ENCODE measurements at places on chromosomes 7 and 10.

DNA sequence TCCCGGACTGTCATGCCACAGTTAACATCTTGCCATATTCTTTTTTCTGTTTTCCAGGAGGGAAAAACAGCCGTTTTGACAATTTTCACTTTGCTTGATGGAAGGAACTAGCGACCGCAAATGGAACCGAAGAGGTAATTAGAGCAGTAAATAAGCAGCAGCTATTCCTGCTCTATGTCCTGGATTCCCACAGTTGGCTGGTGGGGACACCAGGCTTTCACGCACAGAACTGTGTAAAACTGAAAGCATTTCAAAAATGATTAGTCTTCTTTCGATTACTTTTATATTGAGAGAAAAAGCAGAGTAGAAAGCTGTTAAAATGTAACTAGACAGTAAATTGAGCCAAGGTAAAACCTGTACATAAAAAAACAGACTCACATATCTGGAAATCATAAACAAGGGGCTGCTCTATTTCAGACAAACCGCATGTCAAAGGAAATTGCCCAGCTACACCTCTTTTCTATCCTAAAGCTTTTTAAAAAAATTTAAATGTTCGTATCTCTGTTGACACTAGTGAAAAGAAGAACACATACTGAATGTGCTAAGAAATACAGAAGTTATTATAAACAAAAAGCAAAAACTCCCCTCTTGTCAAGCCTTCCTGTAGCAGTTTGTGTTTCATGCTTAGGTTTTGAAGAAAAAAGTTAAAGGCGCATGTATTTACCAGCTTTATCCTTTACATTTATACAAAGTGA lies 93.4 kb downstream of the RNF216 start:
- no peak for DNase-seq

- no peak for DNase-seq
Measured at GRCh38 chr7:45582868-45583277, 8.7 kb downstream of the ADCY1 start.

- no peak for DNase-seq
Measured at GRCh38 chr7:61576-62360, 130.6 kb upstream of the FAM20C start.

- no peak for DNase-seq
Measured at GRCh38 chr7:68146983-68147382, 1150.3 kb downstream of the TYW1 start.

DNA sequence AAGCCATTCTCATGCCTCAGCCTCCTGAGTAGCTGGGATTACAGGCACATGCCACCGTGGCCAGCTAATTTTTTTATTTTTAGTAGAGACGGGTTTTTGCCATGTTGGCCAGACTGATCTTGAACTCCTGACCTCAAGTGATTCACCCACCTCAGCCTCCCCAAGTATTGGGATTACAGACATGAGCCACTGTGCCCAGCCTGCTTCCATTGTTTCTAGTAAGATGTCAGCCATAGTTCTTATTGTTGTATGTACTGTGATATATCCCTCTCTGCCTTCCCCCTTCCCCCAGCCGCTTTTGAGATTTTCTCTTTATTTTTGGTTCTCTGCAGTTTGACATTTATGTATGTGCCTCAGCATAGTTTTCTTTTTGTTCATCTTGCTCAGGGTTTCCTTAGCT lies 87.9 kb upstream of the KLF14 start:
- DNase-seq, result no peak

DNA sequence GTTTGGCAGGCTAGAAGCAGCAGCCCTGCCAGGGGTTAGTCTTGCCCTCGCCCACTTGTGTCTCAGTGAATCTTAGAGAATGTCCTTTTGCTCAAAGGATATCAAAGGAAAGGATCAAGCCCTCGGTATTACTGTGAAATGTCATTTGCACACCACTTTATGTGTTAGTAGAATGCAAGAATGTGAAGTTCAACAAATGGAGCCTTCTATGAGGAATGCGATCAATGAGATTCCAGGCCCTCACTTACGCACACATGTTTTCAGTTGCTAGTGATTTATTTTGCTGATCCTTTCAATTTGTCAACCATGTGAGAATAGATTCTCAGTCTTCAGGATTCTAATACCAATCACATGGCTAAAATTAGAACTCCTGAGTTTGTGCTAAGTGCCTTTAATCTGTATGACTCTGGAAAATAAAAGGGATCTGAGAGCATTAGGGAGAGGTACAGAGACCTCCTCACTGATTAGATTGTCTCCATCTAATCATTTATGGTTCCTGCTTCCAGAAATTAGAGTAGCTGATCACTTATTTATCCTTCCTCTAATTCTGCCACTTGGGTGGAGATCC lies 123.0 kb upstream of the SP4 start:
- no peak for DNase-seq

DNA sequence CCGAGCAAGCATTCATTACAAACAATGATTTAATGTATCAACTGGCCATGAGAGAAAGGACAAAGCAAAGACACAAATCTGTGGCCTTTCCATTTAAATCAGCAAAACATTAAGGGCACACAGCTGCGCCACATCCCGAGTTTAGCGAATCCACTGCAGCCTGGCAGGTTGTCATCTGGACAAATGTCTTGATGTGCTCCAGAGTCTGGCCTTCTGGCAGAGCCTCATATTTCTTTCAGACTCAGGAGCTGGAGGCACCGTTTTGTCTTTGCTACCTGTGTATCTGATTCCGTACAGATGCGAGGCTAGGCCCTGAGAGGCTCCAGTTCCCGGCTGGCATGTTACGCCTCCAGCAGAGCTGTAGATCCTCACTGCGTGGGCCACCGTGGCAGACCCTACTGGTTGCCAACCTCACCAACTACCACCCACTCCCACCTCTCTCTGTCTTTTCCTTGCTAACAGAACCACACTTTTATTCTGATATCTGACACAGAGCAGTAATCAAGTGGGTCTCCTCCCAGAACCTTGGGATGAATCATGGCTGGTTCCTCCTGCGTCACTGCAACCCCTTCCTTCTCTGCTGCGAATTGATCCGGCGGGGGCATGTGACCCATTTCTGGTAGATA lies 40.9 kb upstream of the EFCAB10 start:
- DNase-seq, result no peak

DNA sequence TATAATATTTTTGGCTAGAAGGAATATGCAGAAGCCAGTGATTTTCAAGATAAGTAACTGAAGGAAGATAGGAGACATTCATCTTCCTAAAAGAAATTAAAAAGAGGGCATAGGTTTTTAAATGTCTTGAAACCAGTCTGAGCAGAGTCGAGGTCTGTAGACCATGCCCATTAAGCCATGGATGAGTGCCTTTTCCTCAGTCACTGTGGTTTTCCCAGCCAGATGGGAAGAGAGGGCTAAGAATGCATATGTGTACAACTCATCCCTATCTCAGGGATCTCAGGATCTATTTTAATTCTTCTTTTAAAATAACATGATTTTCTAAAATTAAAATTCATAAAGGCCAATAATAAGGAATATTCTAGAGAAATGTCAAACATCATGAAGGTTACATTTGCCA lies 112.8 kb downstream of the PPP1R3A start:
- DNase-seq, result no peak

- DNase-seq, result no peak
Measured at GRCh38 chr7:117217106-117218035, 105.5 kb downstream of the WNT2 start.

- no peak for DNase-seq
Measured at GRCh38 chr10:118596426-118597124, 1.1 kb upstream of the PRLHR start.

- DNase-seq, result no peak
Measured at GRCh38 chr10:6877336-6877721, 297.3 kb upstream of the PRKCQ start.

DNA sequence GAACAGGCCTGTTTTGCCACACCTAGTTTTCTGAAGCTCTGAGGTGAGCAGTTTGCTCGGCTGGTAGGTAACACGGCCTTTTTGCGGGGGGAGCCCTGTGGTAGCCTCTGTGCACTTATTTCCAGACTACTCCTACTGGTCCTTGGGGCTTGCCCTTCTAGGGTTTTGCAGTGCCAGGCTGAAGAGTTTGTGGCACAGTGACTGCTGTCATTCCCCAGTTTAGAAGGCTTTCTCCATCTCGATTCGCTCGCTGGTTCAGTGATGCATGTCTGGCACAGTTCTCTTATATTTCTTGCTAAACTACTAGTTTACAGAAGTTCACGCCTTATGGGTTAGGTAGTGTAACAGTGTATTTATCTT lies 711 bp downstream of the KIF20B start:
- no peak for DNase-seq

DNA sequence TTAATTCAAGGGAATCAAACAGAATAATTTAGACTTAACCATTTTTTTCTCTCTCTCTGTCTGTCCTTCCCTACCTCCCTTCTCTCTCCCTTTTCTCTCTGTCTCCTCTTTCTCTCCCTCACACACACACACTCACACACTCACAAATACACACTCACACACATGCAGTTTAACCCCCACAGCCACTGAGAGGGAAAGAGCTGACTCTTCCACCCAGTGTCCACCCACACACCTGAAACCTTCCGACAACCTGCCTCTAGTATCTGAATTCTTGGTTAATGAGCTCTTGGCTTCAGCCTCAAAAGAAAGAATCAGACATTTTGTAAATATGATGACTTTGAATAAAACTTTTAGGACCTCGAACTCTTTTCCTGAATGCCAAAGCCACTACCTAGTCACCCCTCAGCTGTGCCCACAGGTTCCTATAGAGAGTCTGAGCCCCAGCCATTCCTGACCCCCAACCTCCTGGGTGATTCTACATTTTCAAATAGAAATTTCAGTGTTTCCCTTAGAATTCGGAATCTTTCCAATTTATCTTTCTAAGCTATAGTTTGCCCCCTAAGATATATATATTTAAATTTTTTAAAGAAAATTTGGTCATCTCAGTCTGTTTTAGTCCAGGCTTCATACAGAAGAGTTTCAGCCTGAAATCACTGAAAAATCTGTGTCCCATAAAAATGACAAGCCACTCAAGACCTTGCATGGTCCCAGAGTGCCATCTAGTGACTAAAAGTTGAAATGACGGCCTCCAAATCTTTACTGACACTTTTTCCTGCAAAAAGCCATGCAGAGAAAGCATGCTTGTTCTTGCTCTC lies 202.8 kb downstream of the IPMK start:
- DNase-seq, result peak; percentile 8

GRCh38 chr7:102089175-102090098 lies 197.2 kb upstream of the SH2B2 start:
- DNase-seq, result no peak
